Lower lobe of right lung (tissue), 2 donors: ENCODE measurements at places on chromosomes 7 and 10. TPM values are rescaled to one million over a fixed set of nuclear protein-coding genes. Genes with fewer than 3 reads are reported as not detected.

GRCh38 chr10:4063717-4064116 is 278.7 kb upstream of the KLF6 start:
- no peak for DNase-seq

DNA sequence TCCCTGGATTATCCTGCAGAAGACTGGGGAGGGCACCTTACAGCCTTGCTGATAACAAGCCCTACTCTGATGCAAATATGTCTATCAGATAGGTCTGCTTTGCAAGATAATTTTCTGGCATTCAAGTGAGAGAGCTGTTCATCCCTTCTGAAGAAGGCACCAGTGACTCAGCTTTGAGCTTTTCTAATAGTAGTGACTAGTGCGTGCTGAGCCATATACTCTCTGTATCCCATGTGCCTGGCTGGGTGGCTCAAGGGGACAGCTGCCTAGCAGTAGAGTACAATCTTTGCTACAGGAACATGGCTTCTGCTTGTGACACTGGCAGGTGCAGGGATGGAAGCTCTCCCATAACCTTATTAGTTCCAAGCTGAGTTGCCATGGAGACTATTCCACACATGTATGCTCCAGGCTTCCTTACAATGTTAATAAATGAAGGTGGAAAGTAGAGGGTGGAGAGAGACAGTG is 35.0 kb upstream of the ABCB4 start:
- DNase-seq: no peak

DNA sequence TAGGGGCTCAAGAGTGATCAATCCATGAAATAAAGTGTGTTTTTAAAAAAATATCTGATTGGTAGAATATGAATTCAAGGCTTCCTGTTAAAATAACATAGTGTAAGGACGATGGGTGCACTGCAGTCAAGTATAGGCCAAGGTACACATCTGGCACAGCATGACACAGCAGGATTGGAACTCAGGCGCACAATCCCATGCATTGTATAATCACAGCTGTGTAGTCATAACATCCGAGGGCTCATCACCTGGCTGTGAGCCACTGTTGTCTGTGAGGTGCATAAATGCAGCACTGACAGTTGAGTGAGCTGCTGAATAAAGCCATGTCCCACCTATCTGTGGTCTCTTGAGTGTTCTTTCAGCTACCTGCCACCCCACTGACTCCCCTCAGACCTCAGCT is 142.3 kb upstream of the HPS1 start:
- no peak for DNase-seq

DNA sequence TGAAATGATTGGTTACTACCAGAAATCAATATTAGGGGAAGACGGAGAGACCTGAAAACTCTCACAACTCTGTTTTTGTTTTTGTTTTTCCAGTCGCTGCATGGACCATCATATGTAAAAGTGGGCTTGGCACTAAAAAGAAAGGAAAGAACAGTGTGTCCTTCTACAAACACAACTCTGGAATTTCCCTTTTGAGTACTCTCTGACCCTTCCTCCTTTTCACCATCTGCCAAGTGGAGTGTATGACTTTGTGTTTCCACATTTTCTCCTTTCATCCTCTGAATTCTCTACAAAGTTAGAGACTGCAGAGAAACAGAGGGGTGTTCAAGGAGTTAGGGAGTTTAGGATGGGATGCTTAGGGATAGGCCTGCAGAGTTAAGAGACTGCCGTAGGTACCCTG is 92.0 kb downstream of the MDFIC start:
- no peak for DNase-seq

- no peak for DNase-seq
These were observed 90.8 kb downstream of the PRLHR start for GRCh38 chr10:118504467-118505205.

DNA sequence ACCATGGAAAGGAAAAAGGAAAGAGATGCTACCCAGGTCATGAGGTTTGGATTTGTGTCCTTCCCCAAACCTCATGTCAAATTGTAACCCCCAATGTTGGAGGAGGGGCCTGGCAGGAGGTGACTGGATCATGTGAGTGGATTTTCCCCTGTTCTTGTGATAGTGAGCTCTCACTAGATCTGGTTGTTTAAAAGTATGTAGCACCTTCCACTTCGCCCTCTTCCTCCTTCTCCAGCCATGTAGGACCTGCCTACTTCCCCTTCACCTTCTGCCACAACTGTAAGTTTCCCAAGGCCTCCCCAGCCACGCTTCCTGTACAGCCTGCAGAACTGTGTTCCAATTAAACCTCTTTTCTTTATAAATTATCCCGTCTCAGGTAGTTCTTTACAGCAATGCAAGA is 113.9 kb downstream of the FAM107B start:
- DNase-seq: no peak

DNA sequence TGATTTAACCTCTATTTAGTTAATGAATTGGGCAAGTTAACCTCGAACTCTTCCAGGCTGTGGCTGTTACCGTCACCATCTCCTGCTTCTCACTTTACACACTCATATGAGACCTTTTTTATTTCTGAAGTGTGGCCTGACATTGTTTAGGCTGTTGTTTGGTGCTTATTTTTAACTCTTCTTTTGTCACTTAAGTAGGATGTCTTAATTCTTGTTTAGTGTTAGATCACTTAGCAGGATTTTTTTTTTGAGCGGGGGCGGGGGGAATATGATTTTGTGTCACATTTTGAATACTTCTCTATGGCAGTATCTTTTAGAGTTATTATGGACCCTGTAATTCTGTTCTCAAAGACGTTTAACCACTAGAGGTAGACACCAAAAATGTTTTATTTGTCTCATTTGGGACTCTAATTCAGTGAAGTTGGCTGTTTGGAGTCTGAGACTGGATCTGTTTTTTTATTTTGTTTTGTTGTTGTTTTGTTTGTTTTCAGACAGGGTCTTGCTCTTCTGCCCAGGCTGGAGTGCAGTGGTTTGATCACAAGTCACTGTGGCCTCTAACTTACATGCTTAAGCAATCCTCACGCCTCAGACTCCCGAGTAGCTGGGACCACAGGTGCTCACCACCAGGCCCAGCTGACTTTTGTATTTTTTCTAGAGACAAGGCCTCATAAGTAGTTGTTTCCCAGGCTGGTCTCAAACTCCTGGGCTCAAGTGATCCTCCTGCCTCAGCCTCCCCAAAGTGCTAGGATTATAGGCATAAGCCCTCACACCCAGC is 73.5 kb downstream of the CUX1 start:
- DNase-seq: no peak

GRCh38 chr7:38881015-38881414 is 28.0 kb downstream of the VPS41 start:
- DNase-seq: no peak

GRCh38 chr7:123215350-123215749 is 15.6 kb upstream of the SLC13A1 start:
- DNase-seq: no peak

- no peak for DNase-seq
These were observed 142.2 kb upstream of the HABP2 start for GRCh38 chr10:113410618-113411017.

- DNase-seq: no peak
These were observed 692.6 kb downstream of the SUGCT start for GRCh38 chr7:40827222-40828085.

- DNase-seq: no peak
These were observed 189.4 kb downstream of the HDAC9 start for GRCh38 chr7:18684916-18685315.

DNA sequence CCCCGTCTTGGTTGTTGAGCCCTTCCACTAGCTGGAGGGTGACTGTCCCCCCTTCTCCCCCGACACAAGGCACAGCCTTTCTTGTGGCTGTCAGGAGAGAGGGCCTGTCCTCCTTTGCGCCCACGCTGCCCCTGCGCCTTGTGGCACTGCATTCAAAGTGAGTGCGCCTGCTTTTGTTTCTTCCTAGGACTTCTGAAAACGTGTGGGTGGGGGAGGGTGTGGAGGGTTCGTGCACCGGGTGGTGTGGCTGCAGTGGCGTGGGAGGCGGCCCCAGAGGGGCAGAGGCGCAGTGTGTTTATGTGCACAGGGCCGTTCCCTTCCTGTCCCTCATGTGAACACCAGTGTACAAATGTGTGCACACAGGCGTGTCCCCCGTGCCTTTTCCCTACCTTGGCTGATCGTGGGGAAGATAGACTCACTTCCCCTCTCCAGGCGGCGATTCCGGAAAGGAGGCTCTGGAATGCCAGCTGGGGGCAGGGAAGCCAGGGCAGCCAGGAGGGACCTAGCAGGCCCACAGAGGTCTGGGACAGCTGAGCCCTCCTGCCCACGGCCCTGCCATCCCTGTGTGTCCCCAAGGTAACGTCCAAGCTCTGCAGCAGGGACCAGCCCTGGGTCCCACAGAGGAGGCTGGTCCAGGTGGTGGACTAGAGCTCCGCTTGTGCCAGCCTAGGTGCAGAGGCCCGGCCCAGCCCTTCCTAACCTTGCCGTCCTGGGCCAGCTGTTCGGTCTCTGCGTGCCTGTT is 88.8 kb downstream of the LHPP start:
- no peak for DNase-seq

GRCh38 chr7:41809529-41809939 is 106.6 kb upstream of the INHBA start:
- peak; percentile 54 for DNase-seq

DNA sequence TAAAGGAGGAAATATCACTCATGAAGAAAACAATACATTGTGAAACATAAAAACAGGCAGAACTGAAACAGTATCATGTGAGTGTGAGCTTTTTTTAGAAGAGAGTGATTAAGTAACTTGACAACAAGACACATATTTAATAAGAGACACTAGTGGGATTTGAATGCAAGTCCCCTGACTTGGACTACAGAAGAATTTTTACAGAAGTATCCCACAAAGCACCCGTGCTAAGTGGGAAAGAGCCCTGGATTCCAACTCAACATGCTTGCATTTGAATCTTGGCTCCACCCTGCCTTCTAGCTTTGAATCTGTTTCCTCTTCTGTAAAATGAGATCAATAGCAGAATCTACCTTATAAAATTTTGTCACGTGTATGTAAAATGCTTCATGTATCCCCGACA is 166.2 kb downstream of the ZNF365 start:
- DNase-seq: no peak

- no peak for DNase-seq
These were observed 1.1 kb upstream of the GIMAP1 start for GRCh38 chr7:150715293-150715692.

GRCh38 chr7:11191574-11192220 is 218.0 kb downstream of the PHF14 start:
- DNase-seq: no peak

- no peak for DNase-seq
These were observed 57.6 kb upstream of the CACUL1 start for GRCh38 chr10:118812393-118812740.

DNA sequence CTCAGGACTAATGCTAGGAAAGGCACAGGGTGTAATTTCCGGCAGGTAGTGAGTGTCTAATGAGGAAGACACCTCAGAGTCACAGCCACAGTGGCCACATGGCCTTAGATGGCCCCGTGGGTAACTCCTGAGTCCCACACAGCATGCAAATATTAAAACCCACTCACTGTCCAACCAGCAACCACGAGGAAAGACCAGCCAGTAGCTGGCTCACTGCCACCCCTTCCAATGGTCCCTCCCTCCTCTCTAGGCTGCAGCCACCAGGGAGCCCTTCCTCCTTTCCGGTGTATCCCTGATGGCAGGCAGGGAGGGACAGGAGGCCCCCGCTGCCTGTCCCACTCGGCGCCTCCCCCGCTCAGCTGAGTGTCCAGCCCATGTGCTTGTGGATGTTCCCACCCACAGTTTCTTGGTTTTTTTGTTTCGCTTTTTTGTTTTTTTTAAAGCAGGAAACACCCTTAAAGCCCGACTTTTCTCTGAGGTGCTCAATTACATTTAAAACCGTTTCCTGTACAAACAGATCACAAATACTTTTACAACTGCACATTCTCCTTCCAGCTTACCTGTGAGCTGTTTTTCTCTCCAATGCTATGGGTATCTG is 9.2 kb downstream of the BNIP3 start:
- DNase-seq: no peak

DNA sequence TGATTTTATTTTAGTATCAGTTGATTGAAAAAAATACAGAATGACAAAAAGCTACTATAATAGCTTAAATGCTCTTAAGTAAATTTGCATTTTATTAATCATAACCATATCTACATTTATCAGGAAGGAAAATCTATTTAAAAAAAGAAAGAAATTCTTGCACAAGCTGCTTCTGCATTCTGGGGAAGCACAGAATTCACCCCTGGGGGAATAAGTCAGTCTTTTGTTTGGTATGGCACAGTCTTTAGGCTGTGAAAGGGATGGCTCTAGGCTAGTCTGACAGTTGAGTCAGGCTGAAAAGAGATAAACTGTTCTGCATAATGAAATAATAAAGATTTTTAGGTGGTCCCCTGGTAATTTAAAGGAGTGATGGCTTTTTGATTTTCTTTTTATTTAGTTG is 37.9 kb downstream of the HTR7 start:
- no peak for DNase-seq

- DNase-seq: no peak
These were observed 67.6 kb downstream of the INSIG1 start for GRCh38 chr7:155365146-155365874.

DNA sequence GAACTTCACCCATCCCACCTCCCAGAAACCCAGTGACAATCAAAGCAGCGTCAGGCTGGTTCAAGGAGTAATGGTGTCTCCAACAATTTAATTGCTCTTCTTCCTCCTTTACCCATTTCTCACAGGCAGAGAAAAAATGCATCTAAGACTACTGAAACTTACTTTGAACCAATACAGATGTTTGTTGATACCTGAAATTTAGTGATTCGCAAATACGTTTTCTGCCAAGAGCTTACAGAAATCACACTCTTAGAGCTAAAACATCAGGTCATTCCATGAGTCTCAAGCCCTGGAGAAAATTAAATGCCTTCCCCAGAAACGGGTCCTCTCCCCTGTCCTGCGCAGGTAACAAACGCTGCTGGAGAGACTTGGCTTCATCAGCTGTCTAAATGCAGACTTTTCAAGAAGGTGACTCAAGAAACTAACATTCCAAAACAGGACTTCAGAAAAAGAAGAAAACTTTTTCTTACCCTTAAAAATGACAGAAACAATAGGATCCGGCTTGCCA is 443 bp downstream of the MYOF start:
- no peak for DNase-seq

DNA sequence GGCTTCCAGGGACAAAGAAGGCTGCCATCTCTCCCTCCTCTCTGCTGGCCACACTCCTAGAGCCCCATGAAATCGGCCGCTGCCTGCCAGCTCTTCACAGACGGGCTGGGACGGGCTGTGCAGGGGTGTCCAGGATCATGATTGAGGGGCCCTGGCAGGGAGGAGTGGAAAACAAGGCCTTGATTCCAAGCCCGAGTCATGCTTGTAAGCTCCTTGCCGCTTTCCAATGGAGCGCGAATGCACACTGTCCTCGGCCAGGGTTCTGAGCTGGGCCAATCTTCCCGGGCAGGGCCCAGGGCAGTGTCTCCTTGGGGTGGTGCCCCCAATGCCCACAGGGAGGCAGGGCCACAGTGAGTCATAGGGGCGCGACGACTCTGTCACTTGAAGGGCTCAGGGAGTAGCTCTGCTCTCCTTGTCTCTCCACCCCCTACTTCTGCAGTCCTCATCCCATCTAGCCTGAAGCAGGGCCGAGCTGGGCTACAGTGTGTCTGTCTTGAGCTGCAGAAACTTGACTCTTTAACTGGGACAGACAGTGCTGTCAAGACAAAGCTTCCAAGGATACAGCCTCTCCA is 186.2 kb upstream of the SVIL start:
- DNase-seq: no peak

The ZPBP gene
- total RNA-seq: not detected

The HOXA6 gene
- 4.6 TPM for total RNA-seq

The FAM20C gene
- total RNA-seq: 42.9 TPM

The CACUL1 gene
- 45.9 TPM for total RNA-seq

The HOXA9 gene
- 1.7 TPM for total RNA-seq

The TMEM273 gene
- 48.5 TPM for total RNA-seq

The NPFFR1 gene
- 1.0 TPM for total RNA-seq
